IPS DF 6.9 (cell line): ENCODE measurements at places on chromosomes 5 and 9.
A peak's percentile ranks its signal among the peaks of the same experiment; 100 is the strongest.

GRCh38 chr5:180959661-180960060 lies 29.0 kb upstream of the BTNL3 start:
- DNase-seq, result no peak

DNA sequence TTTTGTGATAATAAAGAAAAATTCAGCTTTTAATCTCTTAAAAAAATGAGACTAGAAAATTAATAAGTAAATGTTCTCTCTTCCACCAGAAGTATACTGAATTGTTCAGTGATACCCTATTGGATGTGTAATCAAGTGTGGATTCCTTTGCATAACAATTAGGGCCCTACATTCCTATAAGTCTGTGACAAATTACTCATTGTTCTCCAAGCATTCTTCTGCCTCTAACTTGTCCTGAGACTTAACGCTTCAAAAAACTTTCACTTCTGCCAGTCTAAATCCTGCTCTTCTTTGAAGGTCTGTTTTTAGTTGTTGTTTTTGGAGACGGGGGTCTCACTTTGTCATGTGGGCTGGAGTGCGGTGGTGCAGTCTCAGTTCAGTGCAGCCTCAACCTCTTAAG lies 9.2 kb upstream of the DDX46 start:
- no peak for DNase-seq

DNA sequence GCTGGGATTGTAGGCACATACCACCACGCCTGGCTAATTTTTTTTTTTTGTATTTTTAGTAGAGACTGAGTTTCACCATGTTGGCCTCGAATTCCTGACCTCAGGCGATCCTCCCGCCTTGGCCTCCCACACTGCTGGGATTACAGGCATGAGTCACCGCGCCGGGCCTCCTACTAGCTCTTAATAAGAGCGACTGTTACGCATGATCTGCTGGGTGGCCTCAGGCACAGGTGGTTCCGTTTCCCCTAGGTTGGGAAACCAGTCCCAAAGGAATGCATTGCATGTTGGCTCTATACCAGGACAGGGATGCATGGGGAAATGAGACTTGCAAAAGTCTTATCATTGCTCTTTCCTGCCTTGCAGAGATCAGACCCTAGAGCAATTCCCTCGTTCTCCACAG lies 184.7 kb upstream of the PPP1R26 start:
- no peak for DNase-seq

- DNase-seq, result no peak
Measured at GRCh38 chr5:170076211-170076610, 29.5 kb upstream of the FOXI1 start.

DNA sequence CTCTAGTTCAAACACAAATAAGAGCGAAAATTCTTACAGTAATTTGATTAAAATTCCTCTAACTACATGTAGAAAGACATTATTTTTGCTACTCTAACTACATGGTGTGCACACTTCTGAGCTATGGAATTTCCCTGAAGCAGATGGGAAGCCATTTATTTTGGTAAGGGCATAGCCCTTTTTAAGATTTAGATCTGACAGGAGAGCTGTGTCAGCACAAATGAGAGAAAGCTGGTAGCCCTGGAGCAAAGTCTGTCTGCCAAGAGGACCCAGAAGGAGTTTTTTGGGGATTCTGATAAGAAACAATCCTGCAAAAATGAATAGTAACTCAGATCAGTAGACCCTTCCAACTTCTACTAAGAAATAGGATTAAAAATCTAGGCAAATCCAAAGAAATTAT lies 595.9 kb upstream of the MEF2C start:
- no peak for DNase-seq

DNA sequence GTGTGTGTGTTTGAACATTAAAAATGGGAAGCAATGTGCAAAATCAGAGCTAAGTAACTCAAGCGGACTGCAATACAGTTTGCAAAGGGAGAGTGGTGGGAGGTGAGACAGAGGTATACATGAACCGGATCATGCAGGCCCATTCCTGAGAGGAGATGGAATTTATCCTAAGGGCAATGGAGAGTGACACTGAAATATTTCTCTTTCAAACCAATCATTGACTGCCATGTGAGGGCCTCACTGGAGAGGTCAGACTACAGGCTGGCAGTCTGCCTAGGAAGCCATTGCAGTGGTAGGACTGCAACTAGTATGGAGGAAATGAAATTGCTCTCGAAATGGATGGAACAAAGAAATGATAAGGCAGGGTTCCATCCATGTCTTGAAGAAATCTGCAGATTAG lies 34.8 kb downstream of the TNFSF15 start:
- DNase-seq, result no peak

GRCh38 chr5:76836585-76836984 lies 13.2 kb upstream of the S100Z start:
- no peak for DNase-seq

DNA sequence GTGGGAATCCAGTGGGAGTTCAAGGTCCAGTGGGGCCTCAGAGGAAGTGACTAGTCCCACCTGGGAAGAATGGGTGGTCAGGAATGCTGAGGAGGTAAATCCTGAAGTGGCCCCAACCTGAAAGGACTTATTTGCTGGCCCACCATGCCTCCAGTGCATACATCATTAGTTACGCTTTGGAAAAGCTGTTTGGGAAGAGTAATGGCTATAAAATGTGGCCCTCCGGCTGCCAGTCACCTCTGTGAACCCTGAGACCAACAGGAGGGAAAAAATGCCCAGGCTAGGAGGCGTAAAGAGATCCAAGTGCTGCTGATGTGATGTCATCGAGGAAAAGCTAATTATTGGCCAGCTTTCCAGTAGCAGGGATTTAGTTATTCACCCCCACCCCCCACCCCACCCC lies 2.7 kb upstream of the SLC26A2 start:
- DNase-seq, result no peak

DNA sequence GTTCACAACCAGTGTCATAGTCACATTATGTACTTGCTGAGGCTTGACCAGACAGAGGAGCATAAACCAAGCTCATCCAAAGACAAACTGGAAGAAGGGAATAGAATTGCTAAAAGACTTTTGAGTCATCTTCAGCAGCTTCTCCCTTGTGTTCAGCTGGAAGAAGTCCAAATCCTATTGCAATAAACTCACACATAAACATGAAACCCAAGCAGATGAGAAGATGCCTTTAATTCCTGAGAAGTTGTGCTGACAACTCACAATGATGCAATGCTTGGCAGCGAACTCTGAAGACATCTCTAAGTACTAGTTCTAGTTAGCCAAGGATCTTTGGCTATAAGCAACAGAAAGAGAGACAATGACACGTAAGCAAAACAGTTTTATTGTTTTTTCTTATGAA lies 642.1 kb downstream of the KCTD16 start:
- DNase-seq, result no peak

GRCh38 chr9:128771094-128771721 lies 519 bp downstream of the ZER1 start:
- DNase-seq, result no peak

DNA sequence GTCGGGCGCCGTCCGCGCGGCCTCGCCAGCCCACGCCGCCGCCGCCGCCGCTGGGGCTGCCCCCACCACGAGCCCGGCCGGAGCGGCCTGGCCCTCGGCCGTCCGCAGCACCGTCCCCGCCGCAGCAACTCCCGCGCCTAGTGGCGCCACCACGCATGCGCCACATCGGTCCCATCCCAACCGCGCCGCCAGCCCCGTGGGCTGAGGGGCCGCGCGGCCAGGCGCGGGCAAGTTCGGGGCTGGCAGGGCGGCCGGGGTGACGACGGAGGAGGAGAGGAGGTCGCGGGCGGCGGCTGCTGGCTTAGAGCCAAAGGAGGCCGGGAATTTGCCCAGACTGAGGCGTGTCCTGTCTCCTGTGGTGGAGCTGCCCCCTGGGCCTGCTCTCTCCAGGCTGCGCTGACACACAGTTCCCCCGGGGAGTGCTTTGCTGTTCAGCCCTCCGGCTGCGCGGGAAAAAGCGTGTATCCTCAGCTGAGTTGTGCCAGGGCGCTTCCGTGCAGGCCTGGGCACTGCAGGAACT lies at the start of gene TUSC1:
TSS of gene TUSC1 (minus strand) at position 298 of the 520 bp plus-strand sequence. CDS start at position 166, 132 bp downstream.
- DNase-seq, result peak; percentile 5

DNA sequence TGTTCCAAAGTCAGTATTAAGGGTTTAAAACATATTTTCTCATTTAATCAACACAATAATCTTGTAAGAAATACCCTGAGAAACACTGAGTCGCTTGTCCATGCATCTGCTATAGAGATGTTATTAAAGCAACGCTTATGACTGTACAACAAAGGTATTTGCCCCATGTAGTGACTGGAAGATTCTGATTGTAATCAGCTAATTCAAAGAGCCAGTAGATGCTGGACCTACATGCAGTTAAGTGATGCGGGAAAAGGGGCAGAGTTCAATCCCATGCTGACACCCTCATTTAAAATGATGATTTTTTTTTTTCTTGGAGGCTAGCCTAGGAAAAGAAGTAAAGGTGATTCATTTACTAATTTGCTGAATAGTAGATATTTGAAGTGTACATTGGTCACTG lies 149.3 kb upstream of the MTAP start:
- no peak for DNase-seq

- no peak for DNase-seq
Measured at GRCh38 chr5:119059740-119060255, 11.1 kb upstream of the DMXL1 start.

- no peak for DNase-seq
Measured at GRCh38 chr5:167843881-167844572, 447.4 kb upstream of the WWC1 start.

- DNase-seq, result no peak
Measured at GRCh38 chr9:124267271-124267807, 9.6 kb downstream of the NEK6 start.

DNA sequence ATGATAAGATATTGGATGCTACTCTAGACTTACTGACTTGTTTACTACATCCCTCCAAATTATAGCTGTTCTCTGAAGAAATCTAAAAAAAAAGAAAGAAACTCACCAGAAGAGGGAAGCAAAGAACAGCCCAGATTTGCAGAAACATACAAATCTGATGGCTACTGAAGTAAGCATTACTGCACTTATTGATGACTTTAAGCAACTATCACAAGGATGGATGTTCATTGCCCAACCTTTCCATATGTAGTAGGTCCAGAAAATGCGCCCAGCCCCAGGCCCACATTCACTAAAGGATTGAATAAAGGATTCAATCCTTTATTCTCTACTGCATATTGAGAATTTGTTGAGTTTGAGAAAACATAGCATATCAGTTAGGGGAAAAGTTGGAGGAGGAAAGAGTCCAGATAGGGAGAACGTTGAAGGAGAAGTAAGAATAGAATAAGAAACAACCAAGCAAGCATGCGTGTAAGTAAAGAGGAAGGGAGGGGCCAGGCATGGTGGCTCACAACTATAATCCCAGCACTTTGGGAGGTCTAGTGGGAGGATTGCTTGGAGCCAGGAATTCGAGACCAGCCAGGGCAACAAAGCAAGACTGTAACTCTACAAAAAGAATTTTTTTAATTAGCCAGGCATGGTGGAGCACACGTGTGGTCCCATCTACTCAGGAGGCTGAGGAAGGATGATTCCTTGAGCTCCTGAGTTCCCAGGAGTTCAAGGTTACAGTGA lies 33.8 kb upstream of the DTWD2 start:
- DNase-seq, result no peak

DNA sequence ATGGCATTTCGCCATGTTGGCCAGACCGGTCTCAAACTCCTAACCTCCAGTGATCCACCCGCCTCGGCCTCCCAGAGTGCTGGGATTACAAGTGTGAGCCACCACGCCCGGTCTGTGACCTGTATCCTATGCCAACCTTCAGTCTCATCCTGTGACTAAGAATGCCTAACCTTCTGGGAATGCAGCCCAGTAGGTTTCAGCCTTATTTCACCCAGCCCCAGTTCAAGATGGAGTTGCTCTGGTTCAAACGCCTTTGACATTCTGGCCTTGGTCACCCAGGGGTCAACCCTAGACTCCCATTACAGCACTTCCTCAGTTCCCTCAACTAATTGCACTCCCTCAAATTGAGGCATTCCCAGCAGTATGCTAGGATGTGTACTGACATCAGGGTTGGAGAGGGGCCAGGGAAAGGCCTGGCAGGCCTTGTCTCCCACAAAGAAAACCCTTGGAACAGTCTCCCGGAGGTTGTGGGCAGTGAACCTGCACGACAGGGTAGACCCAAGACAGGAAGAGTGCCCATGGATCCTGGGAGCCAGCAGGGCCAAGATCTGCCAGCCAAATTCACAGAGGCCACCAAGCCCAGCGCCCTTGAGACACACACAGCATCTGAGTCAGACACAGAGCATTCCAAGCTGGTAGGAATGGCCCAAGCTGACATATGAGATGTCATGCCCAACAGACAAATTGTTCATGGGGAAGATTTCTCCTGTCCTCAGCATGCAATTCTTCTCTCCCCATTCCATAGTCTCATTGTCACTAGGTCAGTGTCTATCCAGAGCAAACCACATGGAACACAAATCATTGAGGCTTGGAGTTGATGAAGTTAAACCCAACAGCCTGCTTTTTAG lies 24.9 kb upstream of the SMU1 start:
- DNase-seq, result no peak

DNA sequence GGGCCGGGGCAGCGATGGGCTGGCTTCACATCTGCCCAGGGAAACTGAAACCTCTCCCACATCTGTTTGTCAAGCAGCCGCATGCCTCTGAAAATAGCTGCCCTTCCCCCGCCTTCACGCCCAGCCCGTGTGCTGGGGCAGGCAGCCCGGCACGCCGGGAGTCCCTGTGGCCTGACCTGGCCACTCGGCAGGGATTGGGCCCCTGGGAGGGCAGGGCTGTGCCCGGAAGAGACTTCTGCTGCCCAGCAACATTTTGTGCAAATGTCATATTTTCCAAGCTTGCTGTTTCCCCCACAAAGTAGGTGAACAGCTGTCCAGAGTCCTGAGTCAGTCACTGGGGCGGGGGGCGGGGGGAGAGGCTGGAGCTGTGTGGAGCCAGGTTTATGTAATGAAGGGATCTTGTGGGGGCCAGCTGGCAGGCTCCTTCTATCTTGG lies 8.2 kb downstream of the COL27A1 start:
- no peak for DNase-seq

DNA sequence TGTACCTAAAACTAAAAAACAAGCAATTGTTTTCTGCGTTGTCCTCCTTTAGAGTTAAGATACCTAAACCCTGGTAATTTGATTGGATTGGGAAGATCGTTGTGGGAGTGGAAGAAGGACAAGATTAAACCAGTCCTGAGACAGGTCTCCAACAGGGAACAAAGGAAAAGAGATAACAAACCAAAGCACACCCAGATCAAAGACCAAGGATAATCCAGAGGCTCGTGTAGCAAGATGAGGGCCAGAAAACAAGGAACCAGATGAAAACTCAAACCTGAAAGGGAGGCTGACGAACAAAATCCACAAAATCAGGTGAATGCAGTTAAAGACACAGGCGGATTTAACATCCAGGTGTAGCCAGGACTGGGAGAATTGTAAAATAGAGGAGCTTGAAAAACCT lies 618.1 kb downstream of the SLCO4C1 start:
- DNase-seq, result no peak

DNA sequence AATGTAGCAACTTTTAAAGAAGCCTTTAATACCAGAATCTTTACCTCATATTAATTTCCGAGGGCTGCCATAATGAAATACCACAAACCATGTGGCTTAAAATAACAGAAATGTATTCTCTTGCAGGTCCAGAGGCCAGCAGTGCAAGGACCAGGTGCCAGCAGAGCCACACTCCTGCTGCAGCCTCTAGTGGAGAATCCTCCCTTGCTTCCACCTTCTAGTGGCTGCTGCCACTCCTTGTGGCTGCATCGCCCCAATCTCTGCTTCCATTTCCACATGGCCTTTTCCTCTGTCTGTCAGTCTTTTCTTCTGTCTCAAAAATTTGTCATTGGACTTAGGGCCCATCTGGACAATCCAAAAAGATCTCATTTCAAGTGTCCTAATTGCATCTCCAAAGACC lies 401.5 kb downstream of the EFNA5 start:
- DNase-seq, result no peak

GRCh38 chr9:113876151-113876992 lies at the start of gene ZNF618:
Gene ZNF618 (plus strand): TSS chr9:113876309. CDS start chr9:113876381, 72 bp downstream.
- DNase-seq, result no peak

GRCh38 chr9:93958819-93959682 lies 3.9 kb upstream of the BARX1 start:
- DNase-seq, result no peak
